Stimulated activated CD4-positive, alpha-beta T cell treated with anti-CD3 and anti-CD28 coated beads, Interleukin-2, amount 100 ng/mL, for 48 hours (primary cell): ENCODE measurements at places on chromosomes 12 and 14.

DNA sequence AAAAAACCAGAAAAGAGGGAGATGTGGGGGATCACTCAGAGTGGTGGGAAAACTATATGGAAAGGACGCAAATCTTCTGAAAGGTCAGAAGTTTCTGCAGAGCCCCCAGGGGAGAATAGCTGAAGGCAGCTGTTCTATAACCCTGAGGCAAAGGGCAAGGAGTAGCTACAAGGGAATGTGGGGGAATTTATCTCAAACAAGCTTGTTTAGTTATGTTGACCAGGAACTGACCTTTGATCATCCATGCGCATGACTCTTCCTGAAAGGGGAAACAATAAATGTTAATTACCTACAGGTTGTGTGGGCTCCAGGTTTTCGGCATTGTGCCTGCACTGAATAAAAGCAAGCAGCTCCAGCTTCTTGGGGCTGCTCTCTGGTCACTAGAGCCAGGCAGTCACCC is 968.5 kb downstream of the AACS start:
- DNase-seq, result no peak

GRCh38 chr14:61452452-61452851 is 131.1 kb downstream of the PRKCH start:
- no peak for DNase-seq

DNA sequence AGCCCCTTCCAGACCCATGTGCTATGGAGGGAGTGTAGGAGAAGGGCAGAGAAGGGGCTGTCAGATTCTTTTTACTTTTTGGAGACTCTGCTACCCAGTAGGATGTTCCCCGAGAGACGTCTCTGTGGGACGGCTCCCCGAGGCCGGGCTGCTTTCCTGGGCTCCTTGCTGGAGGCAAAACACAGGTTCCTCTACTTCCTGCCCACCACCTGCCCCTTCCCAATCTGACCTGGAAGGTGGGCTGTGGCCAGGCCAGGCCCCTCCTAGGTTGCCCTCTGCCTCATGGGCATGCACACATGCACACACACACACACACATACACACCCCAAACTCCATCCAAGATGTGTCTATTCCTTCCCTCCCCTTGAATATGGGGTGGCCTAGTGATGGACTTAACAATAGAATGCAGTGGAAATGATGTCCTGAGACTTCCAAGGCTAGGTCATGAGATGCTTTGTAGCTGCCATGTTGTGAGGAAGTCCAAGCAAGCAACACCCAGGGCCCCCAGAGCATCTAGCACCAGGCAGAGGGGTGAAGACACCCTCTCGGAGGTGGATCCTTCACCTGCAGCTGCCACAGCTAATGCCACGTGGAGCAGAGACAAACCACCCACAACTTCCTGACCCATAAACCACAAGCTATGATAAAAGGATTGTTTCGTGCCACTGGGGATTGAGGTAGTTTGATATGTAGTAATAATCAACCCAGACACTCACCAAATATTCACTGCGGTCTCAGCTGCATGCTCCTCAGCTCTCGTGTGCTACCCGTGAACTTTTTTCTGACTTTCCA is 1.6 kb upstream of the ASB2 start:
- DNase-seq, result peak; percentile 61

GRCh38 chr12:120438495-120439198 is 734 bp downstream of the COX6A1 start:
- no peak for DNase-seq

DNA sequence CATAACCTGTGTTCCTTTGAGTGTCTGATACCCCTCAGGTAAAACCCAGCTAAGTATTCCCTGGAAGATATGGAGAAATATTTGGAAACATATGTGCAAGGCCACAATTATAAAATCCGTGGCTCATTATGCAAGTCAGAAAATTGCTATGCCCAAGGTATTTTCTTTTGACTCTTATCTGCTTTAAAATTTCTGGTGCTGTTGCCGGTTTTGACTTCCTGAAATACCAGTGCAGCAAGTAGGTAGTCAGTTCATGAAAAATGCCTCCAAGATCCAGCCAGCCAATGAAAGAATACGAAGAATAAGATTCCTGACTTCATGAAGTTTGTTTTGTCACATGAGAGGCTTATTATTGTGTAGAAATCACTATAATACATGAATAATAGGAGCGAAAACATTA is 20.2 kb upstream of the FUT8 start:
- DNase-seq, result no peak

GRCh38 chr12:107385509-107385908 is 292.2 kb upstream of the CRY1 start:
- no peak for DNase-seq

DNA sequence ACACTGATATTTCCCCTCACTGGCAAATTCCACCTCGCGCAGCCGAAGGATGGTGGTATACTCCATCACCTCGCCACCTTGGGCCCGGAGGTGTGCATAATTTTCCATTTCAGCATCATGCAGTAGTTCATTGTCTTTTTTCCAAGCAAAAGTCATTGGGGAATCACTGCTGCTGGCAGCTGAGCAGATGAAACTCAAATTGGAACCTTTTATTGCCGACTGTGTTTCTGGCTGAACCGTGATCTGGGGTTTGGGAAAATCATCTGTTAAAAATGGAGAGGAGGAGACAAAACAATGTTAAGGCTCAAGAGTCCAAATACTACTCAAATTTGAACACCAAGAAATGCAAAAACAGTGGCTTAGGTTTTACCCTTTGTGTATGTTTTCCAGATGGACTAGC is 39.7 kb downstream of the LRIG3 start:
- no peak for DNase-seq

DNA sequence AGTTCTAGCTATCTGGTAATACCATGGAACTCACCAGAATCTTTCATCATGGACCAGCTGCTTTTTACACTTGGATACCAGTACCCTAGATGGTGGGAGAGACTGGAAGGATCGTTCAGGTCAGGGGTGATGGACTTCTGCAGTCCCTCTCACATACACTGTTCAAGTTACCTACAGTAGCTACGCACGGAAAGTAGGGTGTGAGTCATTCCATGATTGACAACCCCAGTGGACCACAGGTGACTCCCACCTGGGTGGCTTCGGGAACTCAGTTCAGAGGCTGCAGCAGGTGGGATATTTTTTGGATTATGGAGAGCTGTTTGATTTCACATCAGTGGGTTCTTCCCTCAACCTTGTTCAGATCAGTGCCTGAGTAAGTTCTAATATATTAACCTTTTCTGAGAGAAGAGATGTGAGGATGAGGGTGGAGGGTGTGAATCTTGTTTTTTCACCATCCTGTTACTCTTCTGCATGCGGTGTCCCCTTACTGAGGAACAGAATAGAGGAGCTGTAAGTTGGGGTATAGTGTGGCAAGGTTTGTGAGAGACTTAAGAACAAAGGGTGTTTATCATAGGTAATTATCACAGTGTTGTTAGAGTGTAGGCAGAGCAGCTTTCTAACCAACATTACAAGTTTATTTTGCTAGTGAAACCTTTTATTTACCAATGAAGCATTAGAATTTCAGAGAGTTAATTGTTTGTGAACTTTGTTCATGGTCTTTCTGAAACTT is 39.6 kb downstream of the PRKCH start:
- DNase-seq, result no peak

- no peak for DNase-seq
These were observed 91.0 kb downstream of the VRK1 start for GRCh38 chr14:96888158-96888557.

GRCh38 chr12:2333491-2334195 is 280.9 kb downstream of the CACNA1C start:
- no peak for DNase-seq

DNA sequence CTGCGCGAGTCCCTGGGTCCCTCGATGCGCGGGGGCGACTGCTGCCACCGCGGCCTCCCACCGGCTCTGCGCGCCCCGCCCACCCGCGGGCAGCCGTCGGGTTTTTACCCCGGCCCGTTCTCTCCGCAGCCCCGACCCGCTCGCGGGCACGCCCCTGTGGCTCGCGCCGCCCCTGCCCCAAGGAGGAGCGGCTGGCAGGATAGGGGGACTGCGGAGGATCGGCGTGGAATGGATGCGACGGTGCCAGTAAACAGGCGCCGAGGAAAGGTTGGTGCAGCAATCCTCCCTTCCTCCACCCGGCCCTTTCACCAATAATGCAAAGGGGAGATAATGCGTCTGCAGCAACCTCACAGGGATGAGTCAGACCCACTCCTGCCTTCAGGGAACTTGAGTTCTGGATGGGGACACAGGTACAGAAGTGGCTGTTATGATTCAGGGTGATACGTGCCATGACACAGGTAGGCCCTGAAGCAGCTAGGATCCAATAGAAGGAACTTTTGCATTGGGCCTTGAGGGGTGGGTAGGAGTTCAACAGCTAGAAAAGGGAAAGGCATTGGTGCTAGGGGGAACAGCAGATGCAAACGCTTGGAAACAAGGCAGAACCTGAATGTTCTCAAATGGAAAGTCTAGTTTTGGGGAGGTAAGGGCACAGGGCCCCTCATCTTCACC is 554 bp upstream of the DEGS2 start:
- no peak for DNase-seq

DNA sequence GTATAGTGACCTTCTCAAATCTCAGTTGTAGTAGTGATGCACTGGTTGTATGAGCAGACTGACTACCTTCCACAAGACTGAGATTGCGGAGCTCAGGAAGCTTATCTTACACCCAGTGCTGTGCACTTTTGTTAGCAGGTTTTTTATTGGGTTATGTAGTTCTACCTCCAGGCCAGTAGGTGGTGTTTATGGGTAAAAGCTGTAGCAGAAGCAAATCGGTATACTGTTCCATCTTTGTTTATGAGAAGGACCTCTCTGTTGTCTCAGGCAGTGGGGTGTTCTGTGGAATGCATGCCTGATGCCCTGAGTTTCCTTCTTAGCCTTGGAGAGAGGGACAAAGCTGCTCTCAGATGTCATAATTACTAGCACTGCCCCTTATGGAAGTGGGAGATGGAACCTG is 217.8 kb downstream of the LRFN5 start:
- DNase-seq, result no peak

GRCh38 chr14:71365361-71365760 is 458.1 kb downstream of the PCNX1 start:
- DNase-seq, result no peak

GRCh38 chr14:94601884-94602391 is 10.3 kb upstream of the SERPINA3 start:
- DNase-seq, result no peak

GRCh38 chr12:49706351-49707127 is 666 bp downstream of the FMNL3 start:
- peak; percentile 12 for DNase-seq

GRCh38 chr12:109919456-109919855 is 19.4 kb downstream of the TCHP start:
- DNase-seq, result no peak

GRCh38 chr14:20799892-20800544 is 2.6 kb downstream of the RNASE1 start:
- no peak for DNase-seq

- peak; percentile 79 for DNase-seq
These were observed 3.0 kb downstream of the CALM1 start for GRCh38 chr14:90399541-90400444.

DNA sequence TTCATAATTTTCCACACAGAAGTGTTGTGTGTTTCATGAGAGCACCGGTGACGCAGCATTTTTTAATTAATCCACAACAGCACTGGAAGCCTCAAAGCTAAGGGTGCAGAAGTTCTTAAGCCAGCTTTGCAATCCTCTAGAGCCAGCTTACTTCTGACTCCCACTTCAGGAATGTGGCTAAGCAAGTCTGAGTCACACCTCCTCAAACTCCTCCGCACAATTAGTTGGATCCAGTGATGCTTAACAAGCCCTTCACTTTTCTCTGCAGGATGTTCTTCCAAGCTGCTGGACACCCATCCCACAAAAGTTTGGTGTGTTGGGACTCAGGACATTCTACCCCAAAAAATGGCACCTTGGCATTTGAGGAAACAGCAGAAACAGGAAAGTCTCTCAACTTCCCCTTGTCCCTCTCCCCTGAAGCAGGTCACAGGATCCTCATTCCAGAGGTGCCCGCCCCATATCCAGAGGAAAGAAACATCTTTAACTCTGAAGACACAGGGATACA is 210.0 kb downstream of the PPM1H start:
- no peak for DNase-seq

DNA sequence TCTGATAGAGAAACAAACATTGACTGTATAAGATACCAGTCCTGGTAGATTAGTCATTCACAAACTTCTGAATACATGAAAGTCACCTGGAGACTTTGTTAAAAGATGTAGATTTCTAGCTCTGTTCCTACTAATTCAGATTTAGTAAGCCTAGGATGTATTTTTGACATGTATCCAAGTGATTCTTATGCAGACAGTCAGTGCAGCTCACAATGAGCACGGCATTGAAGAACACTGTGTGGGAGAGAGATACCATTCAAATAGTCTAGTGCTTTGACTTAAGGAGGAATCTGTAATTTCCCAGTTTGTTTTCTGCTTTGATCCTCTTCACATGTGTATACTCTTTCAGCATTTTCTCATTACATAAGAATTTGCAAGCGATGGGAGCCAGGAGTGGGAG is 68.7 kb upstream of the STXBP6 start:
- DNase-seq, result no peak
